Activated CD4-positive, alpha-beta T cell treated with anti-CD3 and anti-CD28 coated beads, Interleukin-2, amount 50 U/mL, for 1 hour (primary cell): ENCODE measurements at places on chromosomes 5 and 9.

DNA sequence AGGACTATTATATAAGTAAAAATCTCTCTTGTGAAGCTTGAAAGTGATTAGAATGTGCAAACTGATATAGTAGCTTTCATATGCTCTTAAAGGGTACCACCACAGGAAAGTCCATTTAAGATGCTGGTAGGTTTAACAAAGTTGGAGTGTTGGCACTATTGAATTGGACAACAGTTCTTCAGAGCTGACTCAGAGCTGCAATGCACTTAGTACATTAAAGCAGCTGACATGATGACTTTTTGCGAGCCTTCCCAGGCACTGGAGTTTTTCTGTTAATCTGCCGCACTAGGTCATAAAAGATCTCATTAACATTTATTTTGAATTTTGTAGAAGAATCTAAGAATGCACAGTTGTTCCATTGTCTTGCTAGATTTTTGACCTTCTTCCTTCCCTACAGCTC is 243.8 kb downstream of the ADAMTSL1 start:
- DNase-seq = no peak

- no peak for DNase-seq
These were observed 8.1 kb upstream of the TENT4A start for GRCh38 chr5:6705088-6705487.

- DNase-seq = no peak
These were observed 212.8 kb downstream of the GNA14 start for GRCh38 chr9:77435277-77435676.

GRCh38 chr9:90915693-90916092 is 114.1 kb downstream of the SYK start:
- DNase-seq = no peak

GRCh38 chr9:77756449-77756848 is 108.3 kb upstream of the GNA14 start:
- DNase-seq = no peak
